Activated naive CD4-positive, alpha-beta T cell treated with anti-CD3 and anti-CD28 coated beads, Interleukin-2, amount 50 U/mL, for 72 hours (primary cell): ENCODE measurements at places on chromosomes 7 and 10.

DNA sequence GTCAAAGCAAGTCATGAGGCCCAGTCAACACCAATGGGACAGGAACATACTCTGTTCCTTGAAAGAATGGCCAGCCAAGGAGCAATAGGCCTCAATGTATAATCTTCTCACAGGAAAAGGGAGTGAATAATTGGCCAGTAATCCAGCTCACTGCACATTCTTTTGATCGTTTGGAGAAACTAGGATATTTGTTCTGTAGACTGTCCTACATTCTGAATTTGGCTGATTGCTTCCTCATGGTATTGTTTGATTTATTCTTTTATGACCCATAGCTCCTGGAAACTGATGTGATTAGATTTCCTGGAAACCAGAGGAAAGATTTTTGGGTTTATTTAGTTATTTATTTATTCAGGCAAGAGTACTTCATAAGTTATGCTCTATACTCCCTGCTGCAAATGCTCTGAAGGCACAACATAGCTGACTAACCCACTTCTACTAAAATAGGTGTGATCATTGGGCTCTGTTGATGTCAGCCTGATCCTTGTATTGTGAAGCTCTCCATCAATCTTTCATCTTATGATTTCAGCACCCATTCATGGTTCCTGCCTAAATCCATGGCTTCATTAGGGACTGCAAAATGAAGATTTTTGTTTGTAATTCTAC lies 745.2 kb downstream of the SUGCT start:
- DNase-seq = no peak

- no peak for DNase-seq
Observed at GRCh38 chr7:151388430-151388829, 21.4 kb downstream of the WDR86 start.

DNA sequence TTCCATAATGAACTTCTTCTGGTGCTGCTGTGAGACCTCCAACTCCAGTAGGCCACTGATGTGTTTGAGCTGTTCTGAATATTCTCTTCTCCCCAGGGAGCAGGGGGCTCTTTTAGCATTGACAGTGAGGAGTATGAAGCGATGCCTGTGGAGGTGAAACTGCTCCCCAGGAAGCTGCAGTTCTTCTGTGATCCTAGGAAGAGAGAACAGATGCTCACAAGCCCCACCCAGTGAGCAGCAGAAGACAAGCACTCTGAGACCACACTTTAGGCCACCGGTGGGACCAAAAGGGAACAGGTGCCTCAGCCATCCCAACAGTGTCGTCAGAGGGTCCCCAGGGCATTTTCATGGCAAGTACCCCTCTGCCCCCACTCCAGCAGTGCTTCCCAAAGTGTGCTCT lies 49.3 kb downstream of the DENND11 start:
- DNase-seq = no peak

- no peak for DNase-seq
Observed at GRCh38 chr7:135277161-135277560, 43.5 kb downstream of the STRA8 start.

DNA sequence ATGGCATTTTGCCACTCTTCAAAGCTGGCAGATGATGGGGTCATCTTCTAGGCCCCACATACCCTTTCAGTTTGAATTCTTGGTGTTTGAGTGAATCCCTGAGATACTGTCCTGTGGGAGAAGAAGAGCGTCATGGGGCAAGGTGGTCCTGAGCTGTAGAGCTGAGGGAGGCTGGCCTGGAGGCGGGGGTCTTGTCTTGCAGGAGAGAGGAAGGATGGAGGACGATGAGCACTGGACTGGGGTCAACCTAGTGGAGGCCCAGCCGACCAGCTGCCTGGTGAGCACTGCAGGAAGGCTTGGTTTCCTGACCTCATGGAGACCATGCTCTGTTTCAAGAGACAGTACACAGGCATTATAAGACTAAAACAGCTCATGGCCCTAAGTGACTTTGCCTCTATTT lies 114.6 kb downstream of the TACC2 start:
- no peak for DNase-seq

GRCh38 chr10:47238331-47239095 lies 61.5 kb upstream of the GDF10 start:
- DNase-seq = no peak

DNA sequence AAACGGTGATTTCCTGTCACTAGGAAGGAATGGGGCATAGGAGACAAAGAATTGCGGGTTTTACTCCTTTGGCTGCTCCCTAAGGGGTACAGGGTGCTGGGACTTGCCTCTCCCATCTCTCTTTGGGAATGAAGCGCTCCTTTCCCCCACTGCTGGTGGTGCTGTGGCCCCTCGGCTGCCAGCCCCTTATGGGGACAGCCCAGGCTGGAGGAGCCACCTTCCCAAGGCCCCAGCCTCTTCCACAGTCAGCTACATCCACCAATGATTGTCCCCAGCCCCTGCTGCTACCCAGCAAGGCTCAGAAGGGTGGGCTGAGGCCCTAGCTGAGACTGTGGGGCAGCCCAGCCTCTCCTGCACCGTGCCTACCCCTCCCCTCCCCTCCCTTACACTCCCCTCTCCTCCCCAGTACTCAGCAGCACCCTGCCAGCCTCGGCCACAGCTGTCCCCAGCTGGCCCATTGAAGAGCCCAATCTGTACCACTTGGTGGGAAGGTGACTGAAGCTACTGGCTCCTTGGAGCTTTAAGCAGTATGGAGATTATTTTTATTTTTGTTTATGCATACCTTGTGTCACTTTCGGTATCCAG lies 19.0 kb downstream of the PRKAG2 start:
- DNase-seq = no peak

DNA sequence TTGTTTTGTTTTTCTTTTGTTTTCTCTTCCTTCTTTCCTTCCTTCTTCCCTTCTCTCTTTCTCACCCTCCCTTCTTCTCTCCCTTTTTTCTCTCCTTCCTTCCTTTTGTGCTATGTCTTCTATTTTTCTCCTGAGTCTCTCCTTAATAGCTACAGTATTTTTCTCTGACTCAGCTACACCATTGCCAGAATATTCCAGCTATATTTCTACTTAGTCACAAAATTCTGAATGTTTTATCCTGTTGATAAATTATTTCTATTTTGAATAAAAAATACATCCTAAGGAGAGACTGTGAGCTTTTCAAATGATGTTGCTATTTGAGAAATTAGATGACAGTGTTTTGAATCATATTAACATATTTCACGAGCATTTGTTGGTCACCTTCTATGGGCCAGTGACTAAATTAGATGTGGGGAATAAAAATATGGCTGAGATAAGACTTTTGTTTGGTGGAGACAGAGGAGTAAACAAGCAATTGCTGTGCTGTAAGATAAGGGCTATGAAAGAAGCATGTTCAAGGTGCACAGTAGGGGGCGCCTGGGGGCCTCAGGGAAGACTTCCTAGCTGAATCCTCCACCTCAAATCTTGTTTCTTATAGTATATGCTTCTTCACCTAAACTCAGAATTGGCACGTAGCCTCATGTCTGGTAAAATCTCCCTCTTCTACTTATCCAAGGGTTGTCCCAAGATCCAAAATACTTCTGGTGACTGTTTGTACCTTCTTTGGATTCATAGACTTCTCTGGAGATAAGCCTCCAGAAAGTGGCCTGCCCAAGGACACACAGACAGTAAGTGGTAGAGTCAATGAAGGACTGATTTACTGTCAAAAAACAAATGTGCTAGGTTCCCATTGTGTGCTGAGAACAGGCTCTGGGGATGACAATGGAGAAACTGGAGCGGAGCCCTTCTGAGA lies 115.5 kb upstream of the CREB5 start:
- DNase-seq = peak; percentile 61

DNA sequence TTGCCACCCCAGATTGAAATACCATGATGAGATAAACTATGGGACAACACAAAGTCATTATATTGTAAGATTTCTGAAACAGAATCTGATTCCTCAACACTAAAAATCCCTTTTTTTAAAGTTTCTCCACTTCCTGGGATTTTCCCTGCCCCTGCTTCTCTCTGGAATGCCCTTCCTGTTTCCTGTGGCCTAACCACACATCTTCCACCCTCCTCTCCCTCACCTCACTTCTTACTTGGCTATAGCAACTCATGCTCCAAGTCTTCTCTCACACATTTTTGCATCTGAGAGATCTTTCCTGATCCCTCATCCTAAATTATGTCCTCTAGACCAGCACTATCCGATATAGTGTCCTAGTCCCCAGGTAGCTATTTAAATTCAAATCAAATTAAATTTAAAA lies 4.1 kb upstream of the RELN start:
- DNase-seq = no peak

DNA sequence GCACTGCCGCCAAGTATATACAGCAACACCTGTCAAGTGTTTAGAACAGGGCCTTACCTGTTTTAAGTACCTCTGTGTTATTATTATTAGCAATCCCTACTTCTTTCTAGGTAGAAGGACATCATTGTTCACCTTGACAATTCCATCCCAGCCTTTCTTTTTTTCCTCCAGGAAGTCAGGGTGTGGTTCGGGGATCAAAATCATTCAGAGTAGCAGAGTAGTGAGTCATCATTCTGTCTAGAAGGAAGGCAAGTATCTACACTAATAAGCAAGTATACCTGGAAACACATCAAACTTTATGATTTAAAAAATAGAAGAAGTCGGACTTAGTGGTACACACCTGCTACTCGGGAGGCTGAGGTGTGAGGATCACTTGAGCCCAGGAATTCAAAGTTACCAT lies 25.5 kb upstream of the CAPZA2 start:
- no peak for DNase-seq

GRCh38 chr10:131269776-131270460 lies 41.6 kb downstream of the TCERG1L start:
- no peak for DNase-seq

DNA sequence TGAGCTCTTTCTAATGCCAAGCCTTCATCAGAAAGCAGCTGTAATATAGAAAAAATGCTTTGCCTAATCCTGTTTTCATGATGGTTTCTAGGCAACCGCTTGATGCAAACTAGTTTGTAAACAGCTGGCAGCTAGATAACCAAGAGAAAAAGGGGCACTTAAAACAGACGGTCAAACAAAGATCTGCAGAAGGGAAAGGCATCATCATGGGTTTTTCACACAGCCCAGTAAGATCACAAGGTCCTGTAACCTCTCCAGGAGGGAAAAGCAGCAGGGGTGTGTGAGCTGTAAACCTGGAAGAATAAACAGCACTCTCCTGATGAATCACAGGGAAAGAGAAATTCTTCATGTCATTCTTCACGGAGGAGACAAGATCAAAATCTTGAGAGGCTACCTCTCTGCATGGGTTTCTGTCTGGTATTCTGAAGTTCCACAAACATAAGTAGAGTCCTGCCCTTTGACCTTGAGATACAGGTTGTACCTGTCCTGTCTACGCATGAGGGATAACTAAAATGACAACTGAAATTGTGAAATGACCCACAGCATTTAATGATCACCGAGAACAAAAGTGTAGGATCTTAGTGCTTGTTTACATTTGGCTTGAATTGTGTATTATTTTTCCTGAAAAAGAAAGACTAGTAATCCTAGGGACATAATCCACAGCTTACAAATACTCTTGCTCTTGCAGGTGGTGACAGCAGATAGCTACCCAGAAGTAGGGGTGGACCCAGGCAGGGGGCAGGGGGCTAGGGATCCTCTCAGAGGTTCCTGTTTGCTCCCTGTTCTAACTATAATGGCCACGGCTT lies 48.0 kb downstream of the CREB3L2 start:
- no peak for DNase-seq

DNA sequence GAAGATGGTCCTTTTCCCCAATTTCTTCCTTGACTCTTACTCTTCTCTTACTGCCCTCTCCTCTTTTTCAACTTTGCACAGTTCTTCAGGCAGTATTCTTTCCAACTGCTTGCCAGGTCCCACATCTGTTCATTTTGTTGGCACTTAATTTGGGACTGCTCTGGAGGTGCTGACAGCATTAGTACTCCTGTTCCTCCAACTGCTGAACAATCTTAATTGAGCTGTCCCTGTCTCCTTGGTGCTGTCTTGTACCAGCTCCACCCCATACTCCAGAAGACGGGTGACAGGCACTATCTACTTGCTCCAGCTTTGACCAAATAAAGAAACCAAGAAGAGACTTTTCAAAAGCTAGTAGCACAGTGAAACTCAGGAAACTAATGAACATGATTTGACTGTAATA lies 160.0 kb downstream of the PDE1C start:
- no peak for DNase-seq

GRCh38 chr7:149325248-149325647 lies 63.3 kb downstream of the ZNF783 start:
- no peak for DNase-seq

GRCh38 chr7:131072505-131073091 lies 255.1 kb upstream of the MKLN1 start:
- no peak for DNase-seq

GRCh38 chr10:76902949-76903348 lies 734.7 kb downstream of the KCNMA1 start:
- no peak for DNase-seq

DNA sequence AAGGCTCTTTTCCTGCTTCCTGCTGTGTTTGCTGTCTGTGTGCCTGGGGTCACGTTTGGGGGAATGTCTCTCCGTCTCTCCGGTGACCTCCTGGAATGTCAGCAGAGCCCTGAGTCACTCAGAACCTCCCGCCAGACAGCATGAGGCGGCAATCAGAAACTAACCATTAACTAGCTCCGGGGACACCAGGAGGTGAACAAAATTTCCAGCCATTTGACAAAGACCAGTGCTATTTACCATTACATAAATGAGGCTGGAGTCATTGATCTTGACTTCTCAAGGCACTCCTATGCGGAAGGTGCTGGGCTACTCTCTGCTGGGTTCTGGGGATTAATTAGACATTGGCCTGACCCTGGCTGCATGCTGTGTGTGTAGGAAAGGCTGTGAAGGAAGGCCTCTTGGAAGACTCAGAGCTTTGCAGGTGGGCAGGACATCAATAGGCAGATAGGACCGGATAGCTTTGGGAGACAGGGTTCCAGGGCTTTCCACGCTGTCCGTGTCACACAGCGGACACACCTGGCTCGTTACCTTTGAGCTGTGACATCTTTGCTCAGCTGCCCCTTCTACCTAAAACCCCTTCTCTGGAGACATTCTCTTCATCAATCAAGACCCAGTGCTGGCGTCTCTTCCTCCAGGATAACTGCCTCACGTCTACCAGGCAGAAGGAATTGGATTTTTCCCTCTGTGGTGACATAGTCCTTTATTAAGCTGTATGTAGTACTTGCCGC lies 77.0 kb downstream of the PFKFB3 start:
- DNase-seq = no peak

DNA sequence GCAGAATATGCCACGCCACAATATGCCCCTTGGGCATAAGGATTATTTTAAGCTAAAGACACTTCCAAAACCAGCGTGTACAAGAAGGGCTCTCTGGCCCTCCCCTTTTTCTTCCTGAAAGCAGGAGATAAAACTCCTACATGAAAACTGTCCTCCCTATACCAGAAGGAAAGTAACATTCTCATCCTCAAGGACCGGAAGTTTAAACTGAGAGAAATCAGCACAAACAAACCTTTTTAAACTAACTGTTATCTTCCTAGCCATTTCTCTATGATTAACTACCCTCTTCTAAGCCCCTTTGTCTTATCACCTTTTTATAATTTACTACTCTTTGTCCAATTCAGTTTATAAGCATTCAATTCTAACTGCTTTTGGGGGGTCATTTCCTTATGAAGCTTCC lies 16.4 kb upstream of the RAPGEF5 start:
- DNase-seq = no peak
